NCI-H526 (cell line): ENCODE measurements at places on chromosomes 12 and 14.

GRCh38 chr12:113060336-113060960, 3.9 kb downstream of the DTX1 start:
- no peak for DNase-seq

- peak; percentile 60 for DNase-seq
Observed at GRCh38 chr14:24093901-24094840, at the start of gene PCK2. TSS of gene PCK2 (plus strand) at chr14:24094311. CDS start at chr14:24094406, 95 bp downstream.

GRCh38 chr12:62537551-62537950, 70.9 kb downstream of the MON2 start:
- no peak for DNase-seq

- no peak for DNase-seq
Observed at GRCh38 chr14:92451245-92451644, 62.3 kb upstream of the RIN3 start.

GRCh38 chr14:101196795-101197590, 293.5 kb upstream of the RTL1 start:
- DNase-seq = no peak

DNA sequence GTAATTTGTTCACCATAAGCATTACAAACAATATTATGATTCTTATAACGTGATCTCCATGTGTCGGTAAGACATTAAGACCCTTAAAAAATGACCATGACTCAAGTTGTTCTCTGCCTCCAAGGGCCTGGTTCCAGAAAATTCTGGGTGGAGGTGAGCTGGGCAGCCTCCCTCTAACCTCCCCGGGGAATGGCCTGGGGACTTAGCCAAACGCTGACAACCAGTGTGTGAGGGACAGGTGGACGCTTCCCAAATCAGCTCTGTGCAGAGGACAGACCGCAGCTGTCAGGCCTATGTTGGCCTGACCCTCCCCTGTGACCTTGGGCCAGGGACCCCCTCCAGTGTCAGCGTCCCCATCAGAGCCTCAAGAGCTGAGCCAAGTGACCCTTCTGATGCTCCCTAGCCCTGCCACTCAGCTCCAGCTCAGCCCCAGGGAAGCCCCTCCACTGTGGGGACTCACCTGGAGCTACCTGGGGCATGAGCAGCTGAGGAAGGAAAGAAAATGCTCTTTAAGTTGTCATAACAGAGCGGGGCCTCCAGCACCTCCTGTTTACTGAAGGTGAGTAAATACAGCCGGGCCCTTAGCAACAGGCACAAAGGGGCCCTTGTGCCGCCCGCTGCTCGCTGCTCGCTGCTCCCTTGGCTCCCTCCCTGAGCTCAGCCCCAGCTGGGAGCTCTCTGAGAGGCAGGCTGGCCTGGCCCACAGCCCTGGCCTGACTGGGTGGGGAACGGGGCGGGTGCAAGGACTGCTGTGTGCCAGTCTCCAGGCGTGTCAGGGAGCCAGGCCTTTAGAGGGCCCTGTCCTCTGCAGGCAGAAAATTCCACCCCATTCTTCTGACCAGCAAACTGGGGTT, 116.6 kb downstream of the CALM1 start:
- DNase-seq = peak; percentile 99

GRCh38 chr14:57086271-57087162, 182.2 kb downstream of the EXOC5 start:
- no peak for DNase-seq

DNA sequence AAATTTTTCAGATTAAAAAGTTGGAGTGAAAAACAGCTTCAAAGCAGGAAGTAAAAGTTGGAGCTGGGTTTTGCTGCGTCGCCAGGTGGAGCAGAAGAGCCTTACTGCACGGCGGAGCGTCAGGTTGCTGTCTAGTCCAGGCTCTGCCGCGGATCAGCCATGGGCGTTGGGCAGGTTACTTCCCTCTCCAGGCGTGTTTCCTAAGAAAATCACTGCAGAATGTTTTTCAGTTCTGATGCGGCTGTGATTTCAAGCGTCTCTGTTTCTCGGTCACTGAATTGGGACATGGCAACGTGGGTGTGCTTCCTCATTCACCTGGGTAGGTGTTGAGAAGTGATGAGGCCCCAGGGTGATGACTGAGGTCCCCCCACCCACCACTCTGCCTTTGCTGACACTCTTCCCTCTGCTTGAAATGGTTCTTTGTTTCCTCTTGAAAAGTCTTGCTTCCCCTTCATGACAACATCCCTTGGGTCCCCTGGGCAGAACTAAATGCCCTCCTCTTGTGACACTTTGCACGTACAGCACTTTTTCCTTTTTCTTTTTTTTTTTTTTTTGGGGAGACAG, 7.6 kb downstream of the EVL start:
- no peak for DNase-seq

DNA sequence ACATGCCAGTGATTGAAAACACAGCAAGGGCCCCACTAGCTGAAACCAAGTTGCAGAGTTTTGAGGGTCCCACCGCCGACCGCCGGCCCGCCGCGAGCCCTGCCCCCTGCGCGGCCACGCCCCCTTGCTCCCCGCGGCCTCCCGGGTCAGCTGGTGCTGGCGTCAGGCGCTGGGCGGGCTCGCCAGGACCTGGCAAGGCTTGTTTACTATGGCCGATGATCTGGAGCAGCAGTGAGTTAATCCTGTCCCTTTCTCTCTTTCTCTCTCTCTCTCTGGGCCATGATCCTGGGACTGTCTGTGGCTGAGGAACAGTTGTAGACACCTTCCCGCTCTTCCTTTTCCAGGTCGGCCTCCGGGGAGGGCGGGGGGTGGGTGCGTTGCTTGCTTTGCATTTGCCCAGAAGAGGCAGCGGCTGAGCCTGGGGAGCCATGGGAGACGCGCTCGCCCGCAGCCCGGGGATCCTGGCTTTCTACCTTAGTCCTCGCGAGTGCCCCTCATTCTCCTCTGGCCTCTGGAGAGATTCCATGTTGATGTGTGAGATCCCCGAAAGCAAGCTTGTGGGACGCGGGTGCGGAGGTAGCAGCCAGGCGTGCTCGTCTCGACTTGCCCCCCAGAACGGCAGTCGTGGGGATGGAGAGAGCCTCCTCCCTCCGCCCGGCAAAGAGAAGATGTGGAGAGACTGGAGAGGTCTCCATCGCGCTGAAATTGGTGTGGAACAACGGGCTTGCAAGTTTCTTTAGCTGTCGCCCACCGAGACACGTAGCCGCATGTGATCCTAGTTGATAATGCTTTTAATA, at the start of gene ABHD4:
Gene ABHD4, plus strand, starts transcription at position 202 of the 797 bp plus-strand sequence. Its CDS starts 7 bp downstream, at position 209.
- DNase-seq = peak; percentile 70

- no peak for DNase-seq
Observed at GRCh38 chr14:102867826-102868580, 54.5 kb upstream of the AMN start.

GRCh38 chr12:105554856-105555255, 224.4 kb downstream of the C12orf75 start:
- DNase-seq = no peak

GRCh38 chr14:43789458-43789857, 717.6 kb downstream of the FSCB start:
- DNase-seq = no peak

DNA sequence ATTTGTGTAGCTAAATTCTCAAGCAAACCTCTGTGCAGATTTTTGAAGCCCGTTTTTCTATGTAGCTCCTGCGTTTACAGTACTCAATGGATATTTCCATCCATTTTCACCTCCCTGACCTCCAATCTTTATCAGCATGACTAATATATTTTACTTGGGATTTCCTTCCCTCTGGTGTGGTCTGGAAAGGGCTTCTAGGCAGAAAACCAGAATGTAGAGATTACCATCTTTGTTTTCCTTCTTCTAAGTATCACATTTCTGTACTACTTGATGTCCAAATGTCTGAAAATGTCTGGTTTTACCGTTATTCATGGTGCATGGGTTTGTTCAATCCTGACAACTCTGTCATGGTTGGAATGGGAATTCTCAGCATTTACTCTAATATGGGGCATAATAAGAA, 907.6 kb upstream of the FLRT2 start:
- no peak for DNase-seq

GRCh38 chr14:91438845-91439244, 21.2 kb upstream of the CCDC88C start:
- DNase-seq = no peak

GRCh38 chr12:43740511-43741100, 18.0 kb downstream of the PUS7L start:
- DNase-seq = no peak

DNA sequence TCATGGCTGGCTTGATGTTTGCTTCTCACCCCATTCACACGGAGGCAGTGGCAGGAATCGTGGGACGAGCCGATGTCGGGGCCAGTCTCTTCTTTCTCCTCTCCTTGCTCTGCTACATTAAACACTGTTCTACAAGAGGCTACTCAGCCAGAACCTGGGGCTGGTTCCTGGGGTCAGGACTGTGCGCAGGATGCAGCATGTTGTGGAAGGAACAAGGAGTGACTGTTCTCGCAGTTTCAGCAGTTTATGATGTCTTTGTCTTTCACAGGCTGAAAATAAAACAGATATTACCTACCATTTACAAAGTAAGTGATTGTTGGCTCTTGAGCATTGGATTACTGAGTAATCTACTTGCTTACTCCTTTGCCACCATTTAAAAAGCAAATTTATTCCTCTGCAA, 170.6 kb downstream of the TMTC2 start:
- DNase-seq = no peak

DNA sequence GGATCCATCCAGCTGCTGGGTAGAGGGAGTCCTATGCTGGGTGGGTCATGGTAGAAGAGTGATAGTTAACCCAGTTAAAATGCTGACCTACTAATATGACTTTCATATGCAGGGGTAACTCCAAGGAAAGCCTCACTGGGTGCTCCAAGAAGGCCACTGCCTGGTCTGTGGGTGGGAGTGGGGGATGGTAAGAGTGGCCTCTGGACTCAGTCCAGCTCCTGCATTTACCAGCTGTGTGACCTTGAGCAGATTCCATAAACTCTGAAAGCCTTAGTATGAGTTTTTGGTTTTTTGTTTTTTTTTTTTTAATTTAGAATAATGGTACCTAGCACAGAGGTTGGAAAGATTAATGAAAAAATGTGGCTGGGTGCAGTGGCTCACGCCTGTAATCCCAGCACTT, 51.6 kb downstream of the ARF6 start:
- DNase-seq = no peak

DNA sequence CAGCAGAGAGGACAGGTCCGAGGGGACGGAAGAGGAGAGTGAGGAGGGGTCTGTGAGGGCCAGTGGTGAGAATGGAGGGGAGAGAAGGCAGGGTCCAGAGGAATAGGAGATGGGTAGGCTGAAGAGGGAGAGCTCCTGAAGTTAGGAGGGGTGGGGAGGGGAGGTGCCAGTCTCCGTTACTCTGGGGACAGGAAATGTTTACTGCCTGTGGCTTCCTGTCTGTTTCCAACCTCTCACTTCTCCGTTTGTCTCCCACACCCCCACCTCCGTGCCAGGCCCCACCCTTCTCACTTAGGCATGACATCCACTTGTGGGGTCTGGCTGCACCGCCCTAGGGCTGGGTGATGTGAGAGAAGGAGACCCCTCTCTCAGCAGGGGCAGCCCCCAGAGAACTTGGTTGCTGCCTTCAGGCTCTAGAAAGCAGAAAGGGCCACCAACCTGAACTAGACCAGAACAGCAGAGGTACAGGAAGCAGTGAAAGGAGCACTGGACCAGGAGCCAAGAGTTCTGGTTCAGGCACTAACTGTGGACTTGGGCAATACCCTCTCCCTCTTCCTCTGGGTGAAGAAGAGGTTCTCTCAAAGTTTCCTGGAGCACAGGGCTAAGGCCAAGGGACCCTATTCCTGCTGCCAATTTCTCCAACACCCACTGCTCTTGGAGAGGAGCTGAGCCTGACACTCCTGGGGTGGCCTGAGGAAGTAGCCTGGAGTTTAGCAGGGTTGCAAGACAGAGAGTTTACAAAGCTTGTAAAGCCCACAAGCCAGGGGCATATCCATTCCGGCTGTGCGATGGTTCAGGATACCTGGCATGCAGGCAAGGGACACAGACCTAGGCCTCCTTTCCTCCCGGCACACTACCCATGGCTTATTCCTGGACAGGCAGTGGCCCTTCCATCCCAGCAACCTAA, 5.5 kb downstream of the ITGA5 start:
- no peak for DNase-seq

GRCh38 chr14:45426685-45427282, 173.8 kb upstream of the MIS18BP1 start:
- DNase-seq = peak; percentile 55

DNA sequence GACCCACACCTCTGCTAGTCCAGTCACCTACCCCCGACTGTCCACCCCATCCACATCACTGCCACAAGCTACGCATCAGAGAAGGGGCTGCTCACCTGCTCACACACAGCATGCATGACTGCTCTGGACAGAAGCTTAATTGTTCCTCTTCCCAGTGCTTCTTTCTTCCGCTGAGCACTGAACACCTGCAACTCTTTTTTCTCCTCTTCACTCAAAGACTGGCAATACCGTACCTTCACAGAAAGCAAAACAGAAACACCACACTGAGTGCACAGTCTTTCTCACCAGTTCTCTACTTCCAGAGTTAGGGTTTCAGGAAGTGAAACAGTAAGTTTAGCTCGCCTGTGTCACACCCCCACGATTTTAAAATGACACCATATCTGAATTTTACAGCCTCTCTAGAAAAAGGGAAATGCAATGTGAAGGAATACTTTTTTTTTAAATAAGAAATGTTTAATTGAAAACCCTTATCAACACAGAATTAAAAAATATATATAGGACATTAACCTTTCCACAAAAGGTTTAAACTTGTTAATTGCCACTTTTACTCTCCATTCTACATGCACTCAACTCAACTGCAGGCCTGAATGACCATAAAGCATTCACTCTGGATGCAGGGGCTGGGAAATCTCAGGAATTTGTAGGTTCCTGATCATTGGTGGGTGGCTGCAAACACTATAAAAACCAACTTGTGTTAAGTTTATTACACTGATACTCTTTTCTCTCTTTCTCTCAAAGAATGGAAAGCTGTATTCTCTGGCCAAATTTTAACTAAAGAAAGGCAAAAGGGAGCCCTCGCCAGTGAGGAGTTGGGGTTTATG, 120.0 kb downstream of the PRICKLE1 start:
- peak; percentile 23 for DNase-seq

- no peak for DNase-seq
Observed at GRCh38 chr12:54421175-54421878, 2.3 kb upstream of the ITGA5 start.

- DNase-seq = no peak
Observed at GRCh38 chr12:16573398-16574077, 32.4 kb downstream of the LMO3 start.

GRCh38 chr12:64205542-64205941, 16.6 kb downstream of the KICS2 start:
- no peak for DNase-seq

GRCh38 chr12:11361151-11361550, 34.2 kb downstream of the PRB2 start:
- no peak for DNase-seq

GRCh38 chr12:95848575-95849388, 10.0 kb upstream of the SNRPF start:
- DNase-seq = no peak

GRCh38 chr14:22814941-22815713, at the start of gene SLC7A7:
TSS of gene SLC7A7 (minus strand) at chr14:22815435. CDS start at chr14:22813398, 2,037 bp downstream.
- no peak for DNase-seq

DNA sequence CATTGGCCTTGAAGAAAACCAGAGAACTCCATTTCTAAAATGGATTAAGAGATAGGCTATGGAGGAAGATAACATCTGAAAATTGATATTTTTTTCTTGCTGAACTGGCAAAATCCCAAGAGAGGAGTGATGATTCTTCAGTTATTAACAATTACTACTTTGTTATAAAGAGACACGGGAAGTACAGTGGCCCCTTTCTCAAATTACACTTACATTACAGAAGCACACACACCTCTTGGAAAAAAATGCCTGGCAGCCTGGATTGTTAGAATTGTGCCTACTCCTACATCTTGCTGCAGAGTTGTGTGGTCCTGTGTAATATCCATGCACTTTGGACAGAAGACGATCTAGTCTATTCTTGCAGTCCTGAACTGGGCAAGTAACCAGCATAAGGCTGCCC, 71.7 kb downstream of the TGFB3 start:
- DNase-seq = no peak

GRCh38 chr14:33709283-33709682, 241.6 kb downstream of the EGLN3 start:
- no peak for DNase-seq
